CD4-positive, alpha-beta memory T cell (primary cell): ENCODE measurements at places on chromosomes 4 and X.

GRCh38 chr4:38463268-38463958, 200.6 kb upstream of the KLF3 start:
- DNase-seq = no peak

DNA sequence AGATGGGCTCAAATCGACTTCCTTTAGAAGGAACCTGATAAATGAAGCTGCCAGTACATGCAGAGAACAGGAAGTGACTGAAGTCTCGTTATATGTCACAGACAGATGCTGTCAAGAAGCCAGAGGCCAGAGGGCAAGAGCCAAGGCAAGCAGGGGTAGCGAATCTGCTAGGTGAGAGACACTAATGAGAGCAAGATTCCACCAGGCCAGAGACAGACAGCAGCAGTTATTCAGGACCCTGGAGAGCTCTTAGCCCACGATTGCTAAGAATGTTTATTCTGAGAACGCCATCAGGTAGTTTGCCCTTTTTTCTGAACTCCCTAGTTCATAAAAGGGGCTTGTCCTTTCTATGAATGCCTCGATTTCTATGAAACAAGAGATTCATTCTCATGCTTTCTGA, 73.7 kb downstream of the BEND2 start:
- peak; percentile 0 for DNase-seq

DNA sequence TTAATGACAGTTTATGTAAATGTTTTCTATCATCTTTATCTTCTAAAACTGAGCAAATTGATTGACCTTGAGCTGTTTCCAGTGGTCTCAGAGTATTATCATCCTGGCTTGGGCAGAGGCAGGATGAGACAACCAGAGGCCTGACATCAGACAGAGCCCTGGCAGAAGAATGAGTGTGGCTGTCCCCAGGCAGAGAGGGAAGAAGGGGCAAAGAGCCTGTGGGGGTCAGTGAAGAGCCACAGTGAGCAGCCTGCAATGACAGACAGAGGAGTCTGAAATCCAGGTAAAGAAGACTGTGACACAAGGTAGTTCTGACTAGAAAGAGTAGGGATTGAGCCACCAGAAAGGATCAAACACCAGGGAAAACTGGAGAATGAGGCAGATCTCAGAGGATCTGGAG, 182.4 kb upstream of the ARSJ start:
- no peak for DNase-seq

DNA sequence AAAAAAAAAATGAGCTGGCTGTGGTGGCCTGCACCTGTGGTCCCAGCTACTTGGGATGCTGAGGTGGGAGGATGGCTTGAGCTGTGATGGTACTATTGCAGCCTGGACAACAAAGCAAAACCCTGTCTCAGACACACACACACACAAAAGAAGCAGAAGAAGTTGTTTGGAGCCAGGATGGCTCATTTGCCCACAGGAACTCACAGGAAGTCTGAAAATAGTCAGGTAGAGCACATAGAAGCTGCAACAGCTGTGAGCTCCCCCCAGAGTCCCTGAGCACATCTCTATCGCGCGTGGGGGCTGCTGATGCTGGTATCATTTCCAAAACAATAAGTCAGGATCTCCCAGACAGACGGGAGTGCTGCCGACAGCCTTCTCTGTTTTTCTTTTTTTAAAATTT, 13.4 kb upstream of the DHRSX start:
- DNase-seq = no peak

DNA sequence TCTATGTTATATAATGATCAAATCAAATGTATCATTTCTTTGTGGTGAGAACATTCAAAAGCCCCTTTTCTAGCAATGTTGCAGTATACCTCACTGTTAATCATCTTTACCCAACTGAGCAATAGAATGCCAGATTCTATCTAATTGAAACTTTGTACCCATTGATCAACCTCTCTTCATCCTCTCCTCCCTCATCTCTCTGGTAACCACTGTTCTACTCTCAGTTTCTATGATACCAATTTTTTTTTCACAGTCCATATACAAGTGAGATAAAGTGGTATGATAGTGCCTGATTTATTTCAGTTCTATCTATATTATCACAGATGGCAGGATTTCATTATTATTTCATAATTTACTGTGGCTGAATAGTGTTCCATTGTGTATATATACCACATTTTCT, 209.8 kb downstream of the SPCS3 start:
- DNase-seq = no peak

DNA sequence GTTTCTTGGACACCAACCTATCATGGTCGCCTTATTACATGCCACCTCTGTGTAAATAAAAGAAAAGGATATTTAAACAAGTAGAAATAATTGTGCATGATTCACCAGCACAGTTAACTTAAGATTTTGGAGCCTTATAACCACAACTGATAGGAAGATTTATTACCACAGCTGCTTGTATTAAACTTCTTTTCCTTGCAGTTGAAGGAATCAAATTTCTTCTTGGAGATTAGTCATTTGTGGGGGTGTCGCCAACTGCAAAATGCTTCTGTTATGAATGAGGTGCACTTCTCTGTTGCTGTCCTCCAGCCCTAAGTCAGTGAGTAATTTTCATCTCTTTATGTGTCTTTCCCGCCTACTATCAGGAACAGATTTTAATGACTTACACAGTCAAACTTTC, 73.3 kb downstream of the OR13H1 start:
- no peak for DNase-seq

GRCh38 chr4:182478475-182478874, 235.3 kb downstream of the TENM3 start:
- DNase-seq = peak; percentile 20
